Kidney (tissue), 22 donors: ENCODE measurements at places on chromosomes 11 and 22.
A peak's percentile ranks its signal among the peaks of the same experiment; 100 is the strongest.

- DNase-seq: peak; percentile 87
These were observed 57.0 kb downstream of the LRRC74B start for GRCh38 chr22:21102659-21103267.

DNA sequence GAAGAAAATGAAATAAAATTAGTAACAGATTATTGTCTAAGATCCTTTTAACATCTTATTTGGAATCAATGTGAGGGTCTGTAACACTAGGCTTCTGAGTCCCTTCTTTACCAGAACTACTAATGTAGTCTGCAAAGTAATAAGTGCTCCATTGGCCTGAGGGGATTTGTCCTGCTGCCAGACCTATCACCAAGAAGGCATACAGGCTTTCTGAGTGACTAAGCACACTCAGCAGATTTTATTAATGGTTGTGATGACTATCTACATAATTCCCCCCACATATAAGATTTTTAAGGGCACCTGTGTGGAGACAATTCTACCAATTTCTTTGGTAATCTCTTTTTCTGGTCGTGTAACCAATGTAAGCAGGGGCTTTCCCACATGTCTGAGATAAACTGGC lies 365.0 kb upstream of the FAT3 start:
- no peak for DNase-seq

- no peak for DNase-seq
These were observed 15.4 kb upstream of the GDPD4 start for GRCh38 chr11:77316733-77317342.

- no peak for DNase-seq
These were observed 48.8 kb upstream of the LARGE1 start for GRCh38 chr22:33969045-33969444.

GRCh38 chr11:110123003-110123402 lies 29.8 kb downstream of the ZC3H12C start:
- DNase-seq: no peak

DNA sequence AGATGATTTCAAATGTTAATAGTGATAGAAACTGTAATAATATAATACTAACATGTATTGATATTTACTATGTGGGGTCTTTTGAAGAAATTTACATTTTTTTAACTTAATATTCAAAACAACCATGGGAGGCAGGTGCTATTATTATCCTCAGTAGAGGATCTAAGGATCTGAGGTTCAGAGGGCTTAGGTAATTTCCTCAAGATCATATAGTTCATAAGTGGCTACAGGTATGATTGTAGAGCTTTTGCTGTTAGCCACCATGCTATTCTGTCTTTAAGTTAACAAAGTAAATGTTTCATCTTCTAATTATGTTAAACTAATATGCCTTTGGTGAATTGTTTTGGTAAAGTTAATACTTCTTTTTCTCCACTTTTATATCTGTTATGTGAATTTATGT lies 83.6 kb downstream of the PDE3B start:
- no peak for DNase-seq

DNA sequence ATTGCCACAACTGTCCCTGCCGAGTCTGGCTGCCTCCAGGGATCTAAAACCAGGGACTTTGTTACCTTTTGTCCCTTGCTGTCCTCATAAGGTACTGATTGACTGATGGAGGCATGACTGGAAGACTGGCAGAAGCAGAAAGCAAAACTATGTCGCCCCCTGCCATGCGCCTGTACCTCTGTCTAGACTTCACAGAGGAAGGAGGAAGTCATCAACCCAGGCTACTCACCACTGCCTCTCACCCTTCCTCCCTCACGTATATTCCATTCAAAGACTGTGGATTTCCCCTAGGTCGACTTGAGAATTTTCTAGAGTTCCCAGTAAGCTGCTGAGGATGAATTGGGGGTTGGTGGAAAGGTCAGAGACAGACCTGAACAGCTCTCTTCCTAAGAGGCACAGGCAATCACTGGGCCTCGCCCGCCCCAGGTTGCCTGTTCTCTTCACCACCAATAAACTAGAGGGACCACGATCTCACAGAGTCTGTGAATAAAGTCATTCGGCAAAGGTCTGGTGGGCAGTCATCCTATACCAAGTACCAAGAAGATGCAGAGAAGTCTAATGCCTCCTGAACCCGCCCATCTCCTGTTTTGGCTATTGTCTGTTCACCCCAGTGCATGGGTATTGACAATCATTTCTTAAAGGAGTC lies 27.5 kb upstream of the CHST1 start:
- no peak for DNase-seq

DNA sequence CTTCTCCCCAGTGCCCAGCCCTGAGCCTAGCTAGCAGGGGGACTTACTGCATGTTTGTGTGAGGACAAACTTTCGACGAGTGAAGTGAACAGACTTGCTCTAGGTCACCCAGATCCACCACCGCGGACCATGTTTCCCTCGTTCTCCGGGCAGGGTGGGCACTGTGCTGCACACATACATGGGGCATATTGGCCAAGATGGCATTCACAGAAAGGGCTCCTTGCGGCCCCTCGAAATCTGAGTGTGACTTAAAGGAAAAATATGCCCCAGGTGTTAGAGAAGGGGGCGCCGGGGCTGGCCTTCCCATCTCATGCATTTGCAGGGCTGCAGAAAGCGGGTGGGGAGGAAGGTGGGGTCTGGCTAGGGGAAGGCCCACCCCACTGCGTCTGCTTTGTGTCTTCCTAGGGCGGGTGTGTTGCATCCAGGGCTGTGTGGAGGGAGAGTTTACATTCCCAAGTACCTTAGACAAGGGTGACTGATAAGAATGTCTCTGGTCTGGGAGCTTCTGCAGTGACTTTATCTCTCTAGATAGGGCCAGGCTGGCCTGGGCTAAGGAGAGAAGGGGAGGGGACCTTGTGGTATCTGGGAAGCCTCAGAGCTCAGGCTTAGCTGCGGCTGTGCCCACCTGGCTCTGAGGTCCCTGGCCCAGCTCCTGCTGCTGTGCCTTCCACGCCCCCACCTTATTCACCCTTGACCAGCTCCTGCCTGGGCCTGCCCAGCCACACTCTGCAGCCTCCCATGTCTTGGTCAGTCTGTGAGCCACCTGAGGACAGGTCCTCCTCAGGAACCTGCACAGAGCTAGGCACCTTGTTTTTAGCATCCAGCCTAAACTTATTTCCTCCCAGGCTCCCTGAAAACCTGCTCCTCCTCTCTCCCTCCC lies 45.8 kb downstream of the LRRC32 start:
- no peak for DNase-seq

DNA sequence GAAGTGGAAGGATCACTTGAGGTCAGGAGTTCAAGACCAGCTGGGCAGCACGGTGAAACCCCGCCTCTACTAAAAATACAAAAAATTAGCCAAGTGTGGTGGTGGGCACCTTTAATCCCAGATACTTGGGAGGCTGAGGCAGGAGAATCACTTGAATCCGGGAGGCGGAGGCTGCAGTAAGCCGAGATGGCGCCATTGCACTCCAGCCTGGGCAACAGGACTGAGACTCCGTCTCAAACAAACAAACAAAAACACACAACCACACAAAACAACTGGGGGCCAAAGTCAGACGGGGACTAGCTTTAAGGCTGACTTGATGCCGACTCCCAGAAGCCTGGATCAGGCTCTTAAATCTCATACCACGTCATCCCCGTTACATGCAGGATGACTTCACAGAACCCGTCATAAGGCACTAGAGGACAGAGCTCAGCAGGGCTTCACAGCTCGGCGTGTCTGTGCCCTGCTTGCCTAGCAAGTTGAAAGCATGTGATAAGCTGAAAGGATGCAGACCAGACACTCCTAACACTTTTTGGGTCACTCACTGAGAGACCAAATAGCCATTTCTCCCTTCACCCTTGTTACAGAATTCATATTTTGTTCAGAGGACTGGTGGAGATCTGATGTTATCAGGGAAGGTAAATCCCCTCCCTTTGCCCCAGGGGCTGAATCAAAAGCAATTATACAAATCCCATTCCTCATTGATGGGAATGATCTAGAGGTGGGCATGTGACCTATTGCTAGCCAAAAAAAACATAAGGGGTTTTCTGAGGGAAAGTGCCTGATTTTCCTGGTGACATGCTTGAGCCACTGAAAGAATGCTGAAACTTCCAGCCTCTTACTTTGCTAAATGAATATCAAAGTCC lies 65.4 kb downstream of the GAB2 start:
- no peak for DNase-seq

DNA sequence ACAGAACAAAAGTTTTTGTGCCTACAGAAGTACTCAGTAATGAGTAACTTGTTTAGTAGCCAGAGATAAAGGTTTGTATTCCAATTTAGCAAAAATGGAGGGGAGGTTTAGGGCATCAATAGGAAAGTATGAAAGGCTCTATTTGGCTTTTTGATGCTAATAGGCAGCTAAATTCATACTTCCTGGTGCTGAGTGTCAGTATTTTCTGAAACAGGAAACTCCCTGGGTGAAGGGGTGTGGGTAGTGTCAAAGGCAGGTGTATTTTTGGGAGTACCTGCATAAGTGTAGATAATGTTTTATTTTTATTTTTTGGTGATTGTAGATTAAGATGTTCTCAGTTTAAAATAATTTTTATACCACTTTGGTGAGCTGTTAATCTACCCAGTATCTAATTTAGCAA lies 29.3 kb upstream of the MMP7 start:
- no peak for DNase-seq

DNA sequence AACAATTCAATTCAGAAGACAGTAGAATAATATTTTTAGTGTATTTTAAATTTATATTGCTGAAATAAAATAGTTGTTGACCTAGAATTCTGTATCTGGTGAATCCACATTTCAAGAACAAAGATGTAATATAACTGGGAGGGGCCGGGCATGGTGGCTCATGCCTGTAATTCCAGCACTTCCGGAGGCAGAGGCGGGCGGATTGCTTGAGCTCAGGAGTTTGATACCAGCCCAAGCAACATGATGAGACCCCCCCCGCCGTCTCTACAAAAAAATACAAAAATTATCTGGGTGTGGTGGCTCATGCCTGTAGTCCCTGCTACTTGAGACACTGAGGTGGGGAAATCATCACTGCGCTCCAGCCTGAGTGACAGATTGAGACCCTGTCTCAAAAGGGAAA lies 72.6 kb downstream of the CD82 start:
- DNase-seq: no peak

DNA sequence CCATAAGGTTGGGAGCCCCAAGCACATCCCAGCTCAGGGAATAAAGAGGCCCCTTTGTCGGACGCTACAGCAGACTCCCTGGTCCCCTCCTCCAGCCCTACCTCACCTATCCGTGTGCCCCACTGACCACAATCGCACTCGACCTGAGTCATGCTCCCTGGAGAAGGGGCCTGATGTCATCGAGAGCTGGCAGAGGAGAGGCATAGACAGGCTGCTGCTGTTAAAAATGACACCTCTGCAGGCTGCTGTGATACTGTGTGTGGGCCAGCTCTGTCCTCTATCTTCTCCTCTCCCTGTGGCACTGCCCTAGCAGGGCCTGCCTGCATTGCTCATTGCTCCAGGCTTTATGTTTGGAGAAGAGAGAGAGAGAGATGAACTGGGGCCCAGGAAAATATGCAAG lies 123.4 kb upstream of the SYT13 start:
- DNase-seq: no peak

- DNase-seq: peak; percentile 34
These were observed 31.9 kb upstream of the IGLL5 start for GRCh38 chr22:22855617-22856308.

GRCh38 chr22:50641696-50642607 lies 14.0 kb upstream of the ARSA start:
- peak; percentile 86 for DNase-seq

DNA sequence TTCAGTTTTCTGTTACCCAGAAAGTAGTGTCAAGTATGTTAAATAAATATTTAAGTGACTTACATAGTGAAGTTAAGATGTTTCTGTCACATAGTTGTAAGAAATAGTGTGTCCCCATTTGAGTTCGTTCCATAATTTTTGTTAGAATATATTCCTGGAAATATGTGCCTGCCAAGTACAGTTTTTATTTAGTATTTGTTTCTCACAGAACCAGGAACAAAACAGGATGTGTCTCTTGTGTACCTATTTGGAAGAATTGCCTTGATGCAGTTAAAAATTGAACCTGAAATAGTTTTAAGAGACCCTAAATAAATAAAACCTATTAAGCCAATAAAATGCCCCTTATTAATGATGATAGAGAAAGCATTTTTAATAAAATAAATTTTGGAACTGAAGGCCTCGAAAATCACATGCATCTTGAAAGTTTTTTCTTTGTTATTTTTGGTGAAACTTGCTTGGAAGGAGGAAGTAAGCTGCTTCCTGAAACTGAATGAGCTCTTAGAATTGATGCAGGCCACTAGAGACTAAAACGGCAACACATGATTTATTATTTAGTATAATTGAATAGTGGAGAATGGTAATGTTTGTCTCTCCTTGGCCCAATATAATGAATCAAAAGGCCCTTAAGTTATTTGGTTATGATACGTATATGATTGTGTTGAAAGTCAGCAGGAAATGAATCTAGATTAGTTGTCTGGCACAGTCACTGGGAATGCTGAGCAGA lies 55.9 kb downstream of the SWAP70 start:
- DNase-seq: no peak

DNA sequence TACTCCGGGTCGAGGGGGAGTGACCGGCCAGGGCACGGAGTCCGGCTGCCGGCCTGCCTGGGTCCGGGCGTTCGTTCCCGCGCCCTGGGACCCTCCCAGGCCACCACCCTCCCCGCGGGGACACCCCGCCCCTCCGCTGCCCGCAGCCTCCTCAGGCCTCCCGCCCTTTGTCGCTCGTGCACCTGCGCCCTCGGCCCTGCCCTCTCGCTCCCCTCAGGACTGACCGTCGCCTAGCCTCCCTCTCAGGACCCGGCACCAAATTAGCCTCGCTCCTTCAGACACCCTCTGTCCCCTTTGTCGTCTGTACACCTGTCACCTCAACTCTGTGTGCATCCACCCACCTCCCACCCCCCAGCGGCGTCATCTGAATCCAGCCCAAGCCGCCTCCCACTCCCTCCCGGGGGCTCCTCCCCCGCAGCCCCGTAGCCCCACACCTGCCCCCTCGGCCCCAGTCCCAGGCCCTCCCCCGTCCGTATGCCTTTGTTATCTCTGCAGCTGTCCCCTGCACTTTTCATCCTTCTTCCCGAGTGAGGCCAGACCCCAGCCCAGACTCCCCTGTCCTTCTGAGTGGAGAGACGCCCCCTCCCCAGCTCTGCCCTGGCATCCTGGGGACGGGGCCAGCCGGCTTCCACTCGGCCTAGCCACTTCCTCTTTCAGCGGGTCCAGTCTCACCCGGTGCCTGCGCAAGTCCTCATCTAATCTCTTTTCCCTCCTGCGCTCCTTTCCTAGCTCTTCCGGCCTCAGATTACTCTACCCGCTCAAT lies 643 bp downstream of the TIGD3 start:
- DNase-seq: peak; percentile 63

- DNase-seq: no peak
These were observed 4.9 kb downstream of the USP18 start for GRCh38 chr22:18154821-18155390.

- no peak for DNase-seq
These were observed 18.3 kb downstream of the ELF5 start for GRCh38 chr11:34495239-34495723.

- no peak for DNase-seq
These were observed 508.0 kb downstream of the NELL1 start for GRCh38 chr11:21177379-21177778.

DNA sequence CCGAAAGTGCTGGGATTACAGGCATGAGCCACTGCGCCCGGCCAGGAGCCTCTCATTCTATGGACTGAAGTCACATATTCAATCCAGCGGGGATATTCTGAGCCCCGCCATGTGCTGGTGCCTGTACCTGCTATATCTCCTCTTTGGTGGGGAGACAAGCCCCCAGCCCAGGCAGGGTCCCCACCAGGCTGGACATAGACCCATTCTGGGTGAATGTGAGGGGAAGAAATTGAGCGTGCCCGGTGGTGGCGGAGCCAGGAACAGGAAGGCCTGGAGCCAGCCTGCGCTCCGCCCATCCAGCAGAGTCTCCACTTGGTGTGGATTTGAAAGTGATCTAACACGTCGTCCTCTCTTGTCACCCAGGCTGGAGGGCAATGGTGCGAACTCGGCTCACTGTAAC lies 38.0 kb upstream of the CSNK1E start:
- no peak for DNase-seq

- peak; percentile 47 for DNase-seq
These were observed 243.1 kb upstream of the BLID start for GRCh38 chr11:122359081-122359571.
